ENCODE measurements at places on chromosomes 2 and 18. TPM values are rescaled to one million over a fixed set of nuclear protein-coding genes. Genes with fewer than 3 reads are reported as not detected.

DNA sequence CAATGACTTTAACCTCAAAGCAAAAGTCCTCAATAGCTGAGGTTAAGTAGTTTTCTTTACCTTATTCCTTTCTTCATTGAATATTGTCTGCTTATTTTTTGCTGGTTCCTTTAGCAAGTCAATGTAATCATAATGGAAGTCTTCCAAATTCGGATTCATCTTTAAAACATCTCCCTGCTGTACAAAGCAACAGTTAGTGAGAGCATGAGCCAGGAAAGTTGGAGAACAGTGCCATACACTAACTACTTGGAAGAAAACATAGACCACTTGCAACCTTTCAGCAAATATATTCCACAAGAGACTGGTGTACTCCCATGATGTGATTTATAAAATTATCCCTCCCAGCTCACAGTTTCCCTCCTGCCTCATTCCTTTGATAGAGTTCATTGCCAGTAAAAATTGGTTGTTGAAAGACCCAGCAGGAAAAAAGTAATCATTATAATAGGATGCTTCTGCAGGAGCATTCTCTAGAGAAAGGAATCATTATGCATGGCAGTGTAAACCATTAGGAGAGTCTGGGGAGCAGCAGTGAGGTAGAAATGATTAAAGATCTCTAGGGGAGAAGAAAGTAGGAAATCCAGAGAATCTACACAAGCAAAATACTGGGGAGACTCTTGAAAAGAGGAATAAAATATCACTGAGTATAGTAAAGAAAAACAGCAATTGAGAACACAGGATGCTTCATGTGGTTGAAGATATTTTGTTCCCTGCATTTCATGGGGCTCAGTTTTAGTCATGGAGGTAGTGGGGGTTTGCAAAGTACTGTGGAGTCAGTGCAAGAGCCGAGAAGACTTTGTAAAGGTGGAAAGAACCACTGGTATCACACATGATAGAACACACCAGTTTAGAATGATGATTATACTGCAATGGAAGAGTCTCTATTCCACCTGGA, 38.6 kb upstream of the TTN start:
- H3K27me3 ChIP-seq, result no peaks in the 10 kb centered on the region
- DNase-seq, result no peak
- peak overlapping the region; percentile 76 for H3K27ac ChIP-seq
- no peak overlapping the region for H3K4me3 ChIP-seq

DNA sequence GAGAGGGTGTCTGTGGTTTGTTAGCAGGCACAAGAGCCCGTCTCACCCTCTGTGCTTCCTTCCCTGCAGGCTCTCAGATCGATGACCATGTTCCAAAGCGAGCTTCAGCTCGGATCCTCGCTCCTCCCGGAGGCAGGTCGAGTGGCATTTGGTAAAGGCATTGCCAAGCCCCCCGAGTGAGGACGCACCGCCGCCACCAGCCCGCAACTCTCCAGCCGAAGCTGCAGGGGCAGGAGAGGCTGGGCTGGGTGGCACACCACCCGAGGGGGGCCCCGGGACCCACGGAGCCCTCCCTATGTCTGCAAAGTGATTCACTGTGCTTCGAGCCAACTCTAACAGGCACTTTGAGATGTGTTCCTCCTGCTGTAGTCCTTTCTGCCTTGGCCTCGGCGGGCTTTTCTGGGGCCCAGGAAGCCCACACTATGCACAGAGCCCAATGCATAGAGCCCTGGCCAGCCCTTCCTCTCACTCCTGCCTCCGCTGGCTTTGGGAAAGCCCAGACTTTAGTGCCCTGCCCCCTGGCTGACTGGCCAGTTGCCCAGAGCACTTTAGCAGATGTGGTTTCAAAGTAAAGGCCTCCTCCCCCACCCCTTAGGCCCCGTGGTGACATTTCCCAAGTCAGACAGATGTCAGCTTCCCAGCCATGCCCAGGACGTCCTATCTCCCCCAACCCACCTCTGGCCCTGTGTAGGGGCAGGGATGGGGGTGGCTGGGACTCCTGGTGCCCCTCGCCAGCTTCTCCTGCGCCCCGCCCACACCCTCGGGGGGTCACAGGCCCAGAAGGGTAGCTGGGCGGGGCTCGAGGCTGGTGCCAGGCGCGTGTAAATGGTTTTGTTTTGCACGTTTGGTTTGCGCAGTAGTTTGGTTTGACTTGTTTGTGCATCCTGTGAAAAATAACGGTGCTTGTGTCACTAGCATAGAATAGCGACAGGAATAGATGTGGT, 23.3 kb upstream of the MAPRE3 start:
- H3K4me3 ChIP-seq, result no peak overlapping the region
- DNase-seq, result peak; percentile 66
- H3K4me1 ChIP-seq, result peaks cover 10% of the 10 kb centered on the region
- H3K36me3 ChIP-seq, result no peaks in the 10 kb centered on the region

DNA sequence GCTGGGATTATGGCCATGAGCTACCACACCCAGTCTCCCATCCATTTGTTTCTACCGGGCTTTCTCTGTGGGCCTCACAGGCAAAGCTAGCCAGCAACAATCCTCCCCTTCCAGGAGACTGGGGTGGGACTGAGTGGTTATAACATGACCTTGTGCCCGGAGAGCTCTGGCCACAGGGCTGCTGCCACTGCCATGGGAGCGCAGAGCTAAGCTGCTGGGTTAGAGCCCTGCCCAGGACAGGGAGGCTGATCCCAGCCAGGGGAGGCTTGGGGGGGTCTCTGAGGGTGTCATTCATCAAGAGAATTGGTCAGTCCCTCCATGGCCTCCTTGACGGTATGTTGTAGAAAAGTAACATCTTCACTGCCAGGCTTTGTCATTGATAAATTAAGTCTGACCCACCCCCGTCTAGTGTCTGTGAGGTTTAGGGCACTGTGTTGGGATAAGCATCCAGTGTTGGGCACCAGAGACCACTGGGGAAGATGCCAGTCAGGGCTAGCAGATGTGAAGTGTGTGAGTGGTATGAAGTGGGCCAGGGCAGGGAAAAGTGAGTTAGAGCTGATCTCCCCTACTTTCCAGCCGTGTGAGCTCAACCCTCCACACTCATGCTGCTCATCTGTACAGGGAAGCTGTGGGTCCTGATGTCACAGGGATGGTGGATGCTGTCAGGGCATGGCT, 368.4 kb upstream of the HS6ST1 start:
- H3K36me3 ChIP-seq, result no peaks in the 10 kb centered on the region
- no peak overlapping the region for H3K4me3 ChIP-seq
- H3K4me1 ChIP-seq, result no peaks in the 10 kb centered on the region

GRCh38 chr2:144405982-144406788, 113.7 kb downstream of the ZEB2 start:
- H3K4me3 ChIP-seq, result no peak overlapping the region
- no peaks in the 10 kb centered on the region for H3K27me3 ChIP-seq
- no peak for DNase-seq
- H3K36me3 ChIP-seq, result peaks cover 39% of the 10 kb centered on the region

- no peaks in the 10 kb centered on the region for H3K27me3 ChIP-seq
- no peak overlapping the region for H3K27ac ChIP-seq
- no peaks in the 10 kb centered on the region for H3K4me1 ChIP-seq
- no peaks in the 10 kb centered on the region for H3K36me3 ChIP-seq
- no peak for DNase-seq
- no peak overlapping the region for H3K4me3 ChIP-seq
Observed at GRCh38 chr2:146873646-146874259, 971.1 kb upstream of the ACVR2A start.

DNA sequence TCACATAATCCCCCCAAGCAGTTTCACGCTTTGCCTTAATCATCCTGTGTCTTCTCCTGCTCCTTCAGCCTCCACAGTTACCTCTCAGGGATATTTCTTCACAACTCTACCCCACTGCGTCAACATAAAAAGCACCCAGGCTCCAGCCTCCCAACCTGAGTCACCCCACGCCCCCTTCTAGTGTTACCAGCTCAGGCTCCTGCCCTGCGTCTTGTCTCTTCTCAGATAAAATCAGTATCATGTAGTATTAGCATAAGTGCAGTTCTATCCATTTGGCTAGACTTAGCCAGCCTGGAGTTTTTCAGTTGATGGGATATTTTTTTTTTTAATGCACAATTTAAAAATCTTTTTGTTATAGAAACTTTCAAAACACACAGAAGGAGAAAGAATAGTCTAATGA, 9.6 kb upstream of the PELI1 start:
- no peak overlapping the region for H3K4me3 ChIP-seq
- H3K36me3 ChIP-seq, result no peaks in the 10 kb centered on the region
- DNase-seq, result no peak
- no peak overlapping the region for H3K27ac ChIP-seq
- peaks cover 7% of the 10 kb centered on the region for H3K4me1 ChIP-seq

Gene ANKRD23
- total RNA-seq, result 14.4 TPM

- no peak overlapping the region for H3K27ac ChIP-seq
- no peak overlapping the region for H3K4me3 ChIP-seq
- H3K4me1 ChIP-seq, result peaks cover 19% of the 10 kb centered on the region
- peaks cover 2% of the 10 kb centered on the region for H3K27me3 ChIP-seq
- H3K36me3 ChIP-seq, result no peaks in the 10 kb centered on the region
Observed at GRCh38 chr2:204258890-204259289, 286.4 kb upstream of the PARD3B start.

- H3K27me3 ChIP-seq, result no peaks in the 10 kb centered on the region
- DNase-seq, result no peak
Observed at GRCh38 chr2:172834881-172835280, 99.2 kb downstream of the RAPGEF4 start.

DNA sequence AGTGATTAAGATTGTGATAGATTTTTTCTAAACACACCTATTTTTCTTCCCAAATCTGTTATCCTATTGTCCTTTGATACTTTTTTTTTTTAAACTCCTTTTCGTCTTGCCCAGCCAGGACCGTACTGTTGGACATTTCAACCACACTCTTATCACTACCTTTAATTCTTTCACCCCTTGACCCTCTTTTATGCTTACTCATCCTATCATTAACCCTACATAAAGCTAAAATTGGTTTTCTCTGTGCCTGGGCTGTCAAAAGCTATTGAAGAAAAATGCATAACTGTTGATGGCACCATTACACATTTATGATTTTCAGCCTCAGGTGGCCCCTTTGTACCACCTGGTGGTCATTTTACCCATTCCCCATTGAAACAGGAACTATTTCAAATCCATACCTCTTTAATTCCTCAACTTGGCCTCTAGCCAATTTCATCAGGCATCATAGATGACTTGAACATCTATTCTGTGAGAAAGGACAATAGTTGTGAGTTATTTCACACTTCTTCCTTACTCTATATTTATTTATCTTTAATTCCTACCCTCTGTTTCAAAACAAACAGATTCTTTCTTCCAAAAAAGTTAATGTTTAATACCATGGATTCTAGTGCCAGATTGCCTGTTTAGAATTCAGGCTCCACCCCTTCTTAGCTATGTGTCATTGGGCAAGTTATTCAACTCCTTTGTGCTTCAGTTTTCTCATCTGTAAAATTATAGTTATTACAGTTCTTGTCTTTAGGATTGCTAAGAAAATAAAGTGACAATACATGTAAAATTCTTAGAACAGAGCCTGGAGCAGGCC, 258.6 kb downstream of the CAMKMT start:
- no peak overlapping the region for H3K4me3 ChIP-seq
- no peak for DNase-seq
- H3K27me3 ChIP-seq, result no peaks in the 10 kb centered on the region
- H3K36me3 ChIP-seq, result no peaks in the 10 kb centered on the region
- peaks cover 32% of the 10 kb centered on the region for H3K4me1 ChIP-seq

- DNase-seq, result no peak
- peaks cover 6% of the 10 kb centered on the region for H3K36me3 ChIP-seq
- no peak overlapping the region for H3K27ac ChIP-seq
- H3K4me3 ChIP-seq, result no peak overlapping the region
- peaks cover 4% of the 10 kb centered on the region for H3K4me1 ChIP-seq
Observed at GRCh38 chr2:232332940-232333259, 45.7 kb upstream of the ALPP start.

DNA sequence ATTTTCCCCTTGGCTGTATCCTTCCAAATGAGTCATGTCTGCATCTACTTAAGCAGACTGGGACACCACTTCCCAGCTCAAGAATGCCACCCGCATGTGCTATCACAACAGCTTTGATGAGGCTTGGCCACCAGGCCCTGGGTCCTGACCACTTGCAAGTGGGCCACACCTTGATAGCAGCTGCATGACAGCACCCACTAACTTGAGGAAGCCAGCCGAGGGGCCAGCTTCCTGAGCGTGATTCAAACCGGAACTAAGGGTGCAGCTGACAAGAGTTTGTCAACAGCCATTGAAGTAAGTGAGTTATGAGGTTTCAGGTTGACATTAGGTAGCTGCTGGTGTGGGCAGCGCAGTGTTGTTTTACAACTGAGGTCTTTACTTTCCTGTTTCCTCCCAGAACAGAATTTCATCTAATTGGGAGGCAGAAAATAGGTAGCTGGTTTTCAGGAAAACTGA, 54.4 kb downstream of the EPHA4 start:
- no peak overlapping the region for H3K4me3 ChIP-seq
- DNase-seq, result no peak
- H3K36me3 ChIP-seq, result no peaks in the 10 kb centered on the region
- peaks cover 42% of the 10 kb centered on the region for H3K4me1 ChIP-seq
- H3K27ac ChIP-seq, result peak overlapping the region; percentile 45

GRCh38 chr18:2171840-2172625, 399.3 kb downstream of the METTL4 start:
- H3K27me3 ChIP-seq, result no peaks in the 10 kb centered on the region
- no peak overlapping the region for H3K27ac ChIP-seq
- no peak overlapping the region for H3K4me3 ChIP-seq
- H3K4me1 ChIP-seq, result peaks cover 33% of the 10 kb centered on the region
- no peaks in the 10 kb centered on the region for H3K36me3 ChIP-seq
- no peak for DNase-seq

GRCh38 chr2:77962943-77963342, 440.8 kb upstream of the LRRTM4 start:
- no peaks in the 10 kb centered on the region for H3K27me3 ChIP-seq
- no peaks in the 10 kb centered on the region for H3K4me1 ChIP-seq
- H3K4me3 ChIP-seq, result no peak overlapping the region
- H3K27ac ChIP-seq, result no peak overlapping the region
- no peaks in the 10 kb centered on the region for H3K36me3 ChIP-seq

GRCh38 chr2:123976054-123976648, 48.9 kb upstream of the CNTNAP5 start:
- no peaks in the 10 kb centered on the region for H3K4me1 ChIP-seq
- no peak overlapping the region for H3K4me3 ChIP-seq

Gene SP140
- total RNA-seq, result 1.3 TPM

- no peak overlapping the region for H3K27ac ChIP-seq
- no peak for DNase-seq
- H3K36me3 ChIP-seq, result no peaks in the 10 kb centered on the region
- peaks cover 3% of the 10 kb centered on the region for H3K4me1 ChIP-seq
Observed at GRCh38 chr2:208092093-208092832, 32.1 kb downstream of the CRYGD start.
